ENCODE measurements at places on chromosomes 12 and 14.
A peak's percentile ranks its signal among the peaks of the same experiment; 100 is the strongest.

DNA sequence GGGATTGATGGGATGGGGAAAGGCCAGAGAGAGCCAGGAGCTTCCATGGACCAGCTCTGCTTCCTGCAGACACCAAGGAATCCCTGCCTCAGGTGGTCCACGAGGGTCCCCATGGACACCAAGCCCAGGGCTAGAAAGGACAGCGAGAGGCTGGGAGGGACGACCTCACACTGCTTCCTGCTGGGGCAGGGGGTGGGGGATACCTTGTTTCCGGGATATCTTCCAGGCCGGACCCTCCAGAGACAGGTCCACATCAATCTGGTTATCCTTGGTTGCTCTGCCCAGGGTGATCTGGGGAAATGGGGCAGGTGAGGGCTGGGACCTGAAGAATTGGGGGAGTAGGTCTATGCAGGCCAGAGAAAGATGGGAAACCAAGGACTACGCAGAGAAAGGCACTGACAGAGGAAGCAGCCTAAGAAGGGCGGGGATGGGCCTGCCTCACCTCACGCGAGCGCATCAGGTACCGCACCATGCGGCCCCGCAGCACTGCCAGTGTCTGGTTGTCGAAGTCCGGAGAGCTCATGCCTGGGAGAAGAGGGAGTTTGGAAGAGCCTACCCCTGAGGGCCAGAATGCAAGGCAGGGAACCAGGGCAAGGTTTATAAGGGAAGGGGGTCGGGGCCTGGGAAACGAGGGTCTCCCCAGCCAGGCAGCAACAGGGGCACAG is 8.8 kb downstream of the MCRS1 start:
- no peak for DNase-seq

- no peak for DNase-seq
Measured at GRCh38 chr12:22321018-22321605, 13.4 kb downstream of the ST8SIA1 start.

- peak; percentile 92 for DNase-seq
Measured at GRCh38 chr12:114163771-114164170, 197.6 kb upstream of the RBM19 start.

DNA sequence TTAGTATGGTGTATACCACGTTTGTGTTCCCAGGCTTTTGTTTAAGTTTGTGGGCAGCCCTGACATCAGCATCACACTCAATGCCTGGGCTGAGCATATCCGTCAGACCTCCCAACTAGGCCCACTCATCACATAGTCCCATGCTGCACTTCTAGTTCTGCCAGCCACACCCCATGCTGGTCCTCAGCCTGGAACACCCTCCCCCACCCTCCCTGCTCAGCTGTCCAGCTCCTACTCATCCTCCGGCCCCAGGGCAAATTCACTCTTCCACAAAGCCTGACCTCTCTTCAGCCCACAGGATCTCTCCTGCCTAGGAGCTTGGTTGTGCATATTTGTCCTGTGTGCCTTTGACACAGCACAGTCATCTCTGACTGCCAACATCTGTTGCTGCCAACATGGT is 3.9 kb upstream of the ENDOU start:
- DNase-seq = no peak

GRCh38 chr14:95835121-95835730 is 41.4 kb upstream of the TUNAR start:
- no peak for DNase-seq

GRCh38 chr14:23555882-23556699 is at the start of gene THTPA:
Gene THTPA (plus strand): TSS chr14:23556271. CDS start chr14:23556758, 487 bp downstream.
- no peak for DNase-seq

- DNase-seq = no peak
Measured at GRCh38 chr12:84408936-84409335, 503.7 kb downstream of the SLC6A15 start.

DNA sequence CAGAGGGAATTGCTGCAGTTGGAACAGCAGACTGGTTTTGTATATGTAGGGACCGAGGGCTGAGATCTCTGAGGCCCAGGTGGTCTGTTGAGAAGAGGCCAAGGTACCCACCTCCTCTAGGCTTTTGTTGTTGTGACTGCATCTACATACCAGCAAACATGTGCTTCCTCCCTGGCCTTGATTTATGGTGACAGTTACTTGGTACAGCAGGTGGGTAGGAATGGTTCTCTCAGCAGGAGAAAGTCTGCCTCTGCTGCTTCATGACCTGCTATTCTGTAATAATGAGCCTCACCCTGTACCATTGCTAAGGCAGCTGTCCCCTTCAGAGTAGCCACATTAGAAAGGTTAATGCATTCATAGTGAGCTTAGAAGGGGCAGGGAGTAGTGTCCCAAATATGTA is 196.7 kb upstream of the PELI2 start:
- no peak for DNase-seq

- DNase-seq = no peak
Measured at GRCh38 chr14:51188566-51189185, 51.4 kb upstream of the TMX1 start.

GRCh38 chr12:29039013-29039412 is 110.1 kb upstream of the FAR2 start:
- DNase-seq = peak; percentile 97

GRCh38 chr12:118986050-118986449 is 4.7 kb downstream of the SRRM4 start:
- no peak for DNase-seq

DNA sequence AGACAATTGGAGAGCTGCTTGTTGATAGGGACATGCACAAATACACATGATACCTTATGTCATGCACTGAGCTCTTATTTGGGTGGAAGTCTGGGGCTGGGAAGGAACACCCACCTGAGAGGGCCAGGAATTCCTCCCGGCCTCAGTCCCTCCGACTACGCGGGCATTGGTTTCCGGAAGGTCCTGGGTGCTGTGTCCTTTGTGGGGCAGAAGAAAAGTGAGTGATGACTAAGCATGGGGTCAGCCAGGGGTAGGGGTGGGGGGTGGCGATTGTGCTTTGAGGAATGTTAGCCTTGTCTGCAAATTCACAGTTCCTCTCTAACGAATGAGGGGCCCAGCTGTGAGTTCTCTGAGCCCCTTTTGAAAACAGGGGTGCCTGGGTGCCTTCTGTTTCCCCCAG is 798 bp downstream of the CELA1 start:
- no peak for DNase-seq
